ENCODE measurements at places on chromosomes 4 and X. TPM values are rescaled to one million over a fixed set of nuclear protein-coding genes. Genes with fewer than 3 reads are reported as not detected.

- no peak for DNase-seq
These were observed 77.1 kb upstream of the ATOH1 start for GRCh38 chr4:93751411-93751810.

DNA sequence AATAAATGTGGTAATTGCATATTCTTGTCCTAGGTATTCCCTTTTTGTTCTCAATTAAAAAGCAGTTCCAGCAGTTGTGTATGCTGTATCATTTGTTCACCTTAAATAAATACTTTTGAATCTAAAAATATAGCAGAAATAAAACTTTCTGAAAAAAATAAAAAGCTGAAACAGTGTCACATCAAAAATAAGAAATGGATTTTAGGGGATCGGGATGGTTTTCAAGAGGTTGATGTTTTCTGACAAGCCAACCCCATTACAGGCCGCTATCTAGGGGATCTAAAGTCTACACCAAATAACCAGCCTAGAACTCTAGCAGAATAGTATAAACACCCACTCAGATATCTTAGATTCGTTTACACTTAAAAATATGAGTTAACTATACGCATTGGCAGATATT is 95.4 kb upstream of the MAML3 start:
- no peak for DNase-seq

- DNase-seq = no peak
These were observed 30.5 kb downstream of the F11 start for GRCh38 chr4:186296481-186296880.

GRCh38 chrX:69014200-69014599 is 151.1 kb downstream of the PJA1 start:
- no peak for DNase-seq

GRCh38 chr4:141643557-141643956 is 7.2 kb downstream of the IL15 start:
- no peak for DNase-seq

DNA sequence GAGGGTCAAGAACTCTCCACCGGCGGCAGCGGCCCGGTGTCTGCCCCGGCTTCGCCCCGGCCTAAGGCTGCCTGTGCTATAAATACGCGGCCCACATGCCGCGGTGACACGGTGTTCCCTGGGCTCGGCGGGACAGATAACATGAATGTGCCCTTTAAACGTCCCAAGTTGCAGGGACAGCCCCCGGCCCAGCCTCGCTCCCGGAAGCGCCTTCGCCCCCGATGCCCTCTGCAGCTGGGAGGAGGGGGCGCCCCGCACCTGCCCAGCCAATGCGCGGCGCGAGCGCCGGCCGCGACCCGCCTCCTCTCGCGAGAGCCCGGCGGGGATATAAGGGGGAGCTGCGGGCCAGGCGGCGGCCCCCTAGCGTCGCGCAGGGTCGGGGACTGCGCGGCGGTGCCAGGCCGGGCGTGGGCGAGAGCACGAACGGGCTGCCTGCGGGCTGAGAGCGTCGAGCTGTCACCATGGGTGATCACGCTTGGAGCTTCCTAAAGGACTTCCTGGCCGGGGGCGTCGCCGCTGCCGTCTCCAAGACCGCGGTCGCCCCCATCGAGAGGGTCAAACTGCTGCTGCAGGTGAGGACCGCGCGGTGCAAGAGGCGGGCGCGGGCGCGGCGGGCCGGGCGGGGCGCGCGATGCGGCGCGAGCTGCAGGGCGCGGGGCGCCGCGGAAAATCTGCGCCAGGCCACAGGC is at the start of gene SLC25A4:
SLC25A4 (plus strand) TSS at position 355 of the 689 bp plus-strand sequence; CDS start at position 462, 107 bp downstream.
- DNase-seq = peak; percentile 86

- no peak for DNase-seq
These were observed 43.9 kb downstream of the RAB40A start for GRCh38 chrX:103475381-103475780.

GRCh38 chrX:97016106-97016505 is 132.4 kb downstream of the RPA4 start:
- DNase-seq = no peak

DNA sequence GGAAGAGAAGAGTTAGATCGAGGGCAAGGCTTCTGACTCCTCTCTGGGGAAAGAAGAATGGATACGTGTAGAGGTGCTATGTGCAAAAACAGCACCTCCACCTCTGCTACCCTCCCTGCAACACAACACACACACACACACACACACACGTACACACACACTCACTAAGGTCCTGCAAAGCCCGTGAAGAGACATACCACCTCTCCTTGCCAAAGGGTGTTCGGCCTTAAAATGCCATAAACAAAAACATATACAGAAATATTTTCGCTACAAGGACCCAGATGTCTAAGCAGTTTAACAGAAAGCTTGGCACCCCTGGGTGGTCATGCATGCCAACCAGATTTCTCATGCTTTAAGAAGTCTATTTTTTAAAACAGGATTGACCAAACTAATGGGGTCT is 1.5 kb downstream of the TIFA start:
- DNase-seq = no peak

DNA sequence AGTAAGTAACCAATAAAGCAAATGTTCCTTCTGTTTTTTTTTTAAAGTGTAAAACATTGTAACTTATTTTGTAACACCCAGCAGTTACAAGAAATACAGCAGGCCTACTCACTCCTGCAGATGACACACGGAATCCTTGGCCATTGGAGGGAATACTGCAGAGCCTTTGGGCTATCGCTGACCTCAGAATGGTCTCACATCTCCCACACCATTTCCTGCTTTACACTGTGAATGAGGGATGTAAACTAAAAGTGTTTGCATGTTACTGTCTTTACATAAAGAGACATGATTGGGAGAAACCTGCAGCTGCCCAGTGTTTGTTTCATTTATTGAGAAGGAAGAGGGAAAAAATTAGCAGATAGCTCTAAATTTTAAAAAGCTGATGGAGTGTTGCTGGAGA is 64.1 kb downstream of the USP46 start:
- DNase-seq = no peak

GRCh38 chr4:174135936-174136406 is 147.5 kb downstream of the FBXO8 start:
- no peak for DNase-seq

DNA sequence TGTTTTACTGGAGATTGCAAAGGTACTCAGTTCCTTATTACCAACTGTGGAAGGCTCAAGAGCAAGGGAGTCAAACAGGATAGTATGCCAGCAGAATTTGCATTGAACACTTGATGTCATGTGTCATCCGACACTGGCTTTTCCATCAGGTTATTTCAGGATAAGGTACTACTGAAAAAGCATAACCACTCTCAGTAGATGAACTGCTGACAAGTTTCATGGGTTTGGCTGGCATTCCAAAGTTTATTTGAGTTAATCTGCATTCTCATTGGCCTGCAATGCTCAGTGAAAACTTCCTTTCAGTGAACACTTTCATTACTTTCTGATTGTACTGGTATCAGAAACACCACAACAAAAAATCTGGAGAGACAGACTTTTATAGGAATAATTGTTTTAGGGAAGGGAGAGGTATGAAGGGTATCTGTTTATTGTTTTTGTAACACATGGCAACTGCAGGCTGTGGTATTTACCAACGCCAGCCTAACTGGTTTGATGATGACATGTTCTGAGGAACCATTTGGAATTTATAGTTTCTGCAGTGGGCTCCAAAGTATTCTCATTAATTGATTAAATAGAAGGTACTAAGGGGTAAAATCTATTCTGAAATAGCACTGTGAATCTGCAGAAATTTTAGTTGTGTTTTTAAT is 345.7 kb upstream of the NR3C2 start:
- DNase-seq = no peak

GRCh38 chrX:139538907-139539790 is 8.6 kb downstream of the F9 start:
- DNase-seq = no peak

- DNase-seq = no peak
These were observed 33.3 kb upstream of the PROM1 start for GRCh38 chr4:16117164-16117563.

The MAGEA6 gene
- total RNA-seq = not detected

The XAGE2 gene
- not detected for total RNA-seq

The GAGE12H gene
- not detected for total RNA-seq

The TSPAN7 gene
- total RNA-seq = 0.29 TPM
